ENCODE measurements at places on chromosomes 1 and 21. TPM values are rescaled to one million over a fixed set of nuclear protein-coding genes. Genes with fewer than 3 reads are reported as not detected.
A peak's percentile ranks its signal among the peaks of the same experiment; 100 is the strongest.

COL18A1 gene
- 165 TPM for total RNA-seq

ZNF670 gene
- total RNA-seq, result 5.5 TPM

DNA sequence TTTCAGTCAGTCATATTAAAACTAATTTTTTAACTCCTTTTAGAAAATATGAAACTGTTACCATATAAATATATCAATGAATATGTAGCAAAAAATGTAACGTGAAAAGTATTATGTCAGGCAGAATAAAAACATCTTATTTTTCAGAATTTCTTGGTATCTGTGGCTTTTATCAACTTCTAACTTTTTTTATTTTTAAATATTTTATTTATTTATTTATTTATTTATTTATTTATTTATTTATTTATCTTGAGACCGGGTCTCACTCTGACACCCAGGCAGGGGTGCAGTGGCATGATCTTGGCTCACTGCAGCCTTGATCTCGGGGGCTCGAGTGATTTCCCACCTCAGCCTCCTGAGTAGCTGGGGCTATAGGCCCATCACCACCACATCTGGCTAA, 87.6 kb downstream of the C21orf91 start:
- no peaks in the 10 kb centered on the region for H3K36me3 ChIP-seq
- DNase-seq, result no peak
- H3K27me3 ChIP-seq, result no peaks in the 10 kb centered on the region
- no peak overlapping the region for H3K27ac ChIP-seq
- no peaks in the 10 kb centered on the region for H3K4me1 ChIP-seq

DNA sequence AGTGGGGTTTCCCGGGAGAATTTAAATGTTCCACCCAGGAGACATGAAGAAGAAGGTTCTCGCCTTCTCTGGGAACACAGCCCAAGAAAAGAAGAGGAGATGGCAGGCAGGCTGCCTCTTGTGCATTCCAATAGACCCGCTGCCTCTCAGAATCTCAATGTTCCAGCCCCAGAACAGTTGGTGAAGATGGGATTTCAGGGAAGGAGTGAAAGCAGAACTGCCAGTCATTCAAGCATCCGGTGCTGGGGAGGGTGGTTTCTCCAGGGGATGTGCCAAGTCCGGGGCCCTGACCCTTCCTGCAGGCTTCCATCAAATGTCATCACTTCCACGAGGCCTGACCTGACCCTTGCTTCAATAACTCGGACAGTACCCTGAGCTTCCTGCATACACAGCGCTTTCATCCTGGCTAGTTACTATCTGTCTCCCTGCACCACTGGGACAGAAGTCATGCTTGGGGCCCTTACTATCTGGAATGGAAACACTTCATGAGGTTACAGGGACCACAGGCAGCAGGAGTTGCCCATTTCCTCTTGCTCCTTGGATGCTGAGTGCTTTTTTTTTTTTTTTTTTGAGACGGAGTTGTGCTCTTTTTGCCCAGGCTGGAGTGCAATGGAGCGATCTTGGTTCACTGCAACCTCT, 386.6 kb upstream of the POU3F1 start:
- no peak for DNase-seq
- H3K27ac ChIP-seq, result no peak overlapping the region
- no peaks in the 10 kb centered on the region for H3K27me3 ChIP-seq
- H3K36me3 ChIP-seq, result no peaks in the 10 kb centered on the region

- DNase-seq, result no peak
- no peak overlapping the region for H3K27ac ChIP-seq
- H3K36me3 ChIP-seq, result no peaks in the 10 kb centered on the region
- H3K4me1 ChIP-seq, result peaks cover 3% of the 10 kb centered on the region
- H3K27me3 ChIP-seq, result no peaks in the 10 kb centered on the region
Observed at GRCh38 chr1:1217621-1218523, 3.9 kb upstream of the TNFRSF4 start.

- no peak for DNase-seq
- no peak overlapping the region for H3K27ac ChIP-seq
- H3K4me1 ChIP-seq, result no peaks in the 10 kb centered on the region
- H3K27me3 ChIP-seq, result no peaks in the 10 kb centered on the region
- H3K4me3 ChIP-seq, result no peak overlapping the region
Observed at GRCh38 chr1:56411484-56412180, 167.7 kb downstream of the PLPP3 start.

DNA sequence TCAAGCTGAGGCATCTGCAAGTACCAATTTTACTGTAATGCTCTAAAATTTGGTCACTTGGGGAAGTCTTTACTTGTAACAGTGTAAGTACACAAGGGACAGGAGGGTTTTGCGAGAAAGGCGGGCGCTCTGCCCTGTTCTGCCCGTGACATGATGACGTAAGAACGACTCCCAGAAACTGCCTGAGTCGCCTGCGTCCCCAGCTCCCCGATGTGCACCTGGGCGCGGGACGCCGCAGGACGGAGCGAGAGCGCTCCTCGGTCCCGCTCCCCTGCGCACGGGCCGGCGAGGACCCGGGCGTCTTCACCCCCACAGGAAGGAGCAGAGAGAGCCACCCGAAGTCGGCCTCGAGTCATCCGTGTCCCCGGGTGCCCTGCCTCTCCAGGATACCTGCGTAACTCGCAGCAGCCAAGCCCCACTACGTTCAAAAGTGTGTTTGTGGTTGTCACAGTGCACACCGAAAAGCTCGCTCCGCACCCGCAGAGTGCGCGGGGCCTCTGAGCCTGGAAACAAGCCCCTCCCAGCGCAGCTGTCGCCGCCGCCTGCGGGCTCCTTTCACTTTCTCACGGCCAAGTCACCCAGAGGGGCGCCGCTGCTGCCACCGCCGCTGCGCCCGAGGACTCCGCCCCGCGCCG, 3.3 kb upstream of the ZBTB18 start:
- no peaks in the 10 kb centered on the region for H3K36me3 ChIP-seq
- H3K27ac ChIP-seq, result peak overlapping the region; percentile 98
- no peaks in the 10 kb centered on the region for H3K27me3 ChIP-seq
- H3K4me3 ChIP-seq, result peak overlapping the region; percentile 81
- H3K4me1 ChIP-seq, result peaks cover 33% of the 10 kb centered on the region

- H3K4me1 ChIP-seq, result peaks cover 6% of the 10 kb centered on the region
- DNase-seq, result no peak
Observed at GRCh38 chr1:10644307-10645128, 151.9 kb downstream of the CASZ1 start.

DNA sequence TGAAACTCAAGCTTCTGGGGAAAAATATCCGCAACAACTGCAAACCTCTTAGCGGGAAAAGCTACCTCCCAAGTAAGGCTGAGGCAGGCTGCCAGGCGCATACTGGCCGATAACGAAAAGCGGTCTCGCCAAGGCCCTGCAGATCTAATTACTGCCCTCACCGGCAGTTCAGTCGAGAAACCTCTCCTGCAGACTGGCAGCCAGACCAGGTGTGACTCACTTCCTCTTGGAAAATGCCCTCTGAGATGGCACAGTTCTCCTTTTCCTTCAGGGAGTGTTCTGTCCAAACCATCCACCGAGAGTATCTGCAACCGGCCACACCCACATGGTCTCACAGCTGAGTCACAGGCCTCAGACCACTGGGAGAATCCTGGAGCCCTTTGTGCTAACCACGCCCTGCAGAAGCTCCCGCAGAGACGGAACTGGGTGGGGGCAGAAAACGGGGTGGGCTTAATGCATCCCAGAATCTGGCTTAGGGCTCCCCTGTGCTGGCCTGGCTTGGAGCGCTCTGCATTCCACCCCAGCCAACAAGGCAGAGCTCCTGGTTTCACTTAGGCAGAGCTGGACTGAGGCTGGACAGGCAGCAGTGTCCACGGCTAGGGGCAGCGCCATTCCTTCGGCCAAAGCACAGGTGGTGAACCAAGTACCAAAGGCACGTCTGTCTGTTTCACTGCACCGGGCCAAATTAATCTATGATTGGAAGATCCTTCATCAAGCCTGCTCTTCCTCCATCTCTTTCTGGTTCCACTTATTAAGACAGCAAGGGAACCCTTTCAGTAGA, 1.2 kb downstream of the S100A10 start:
- H3K4me3 ChIP-seq, result peak overlapping the region; percentile 92
- peaks cover 47% of the 10 kb centered on the region for H3K4me1 ChIP-seq
- peak overlapping the region; percentile 84 for H3K27ac ChIP-seq
- peak; percentile 90 for DNase-seq

DNA sequence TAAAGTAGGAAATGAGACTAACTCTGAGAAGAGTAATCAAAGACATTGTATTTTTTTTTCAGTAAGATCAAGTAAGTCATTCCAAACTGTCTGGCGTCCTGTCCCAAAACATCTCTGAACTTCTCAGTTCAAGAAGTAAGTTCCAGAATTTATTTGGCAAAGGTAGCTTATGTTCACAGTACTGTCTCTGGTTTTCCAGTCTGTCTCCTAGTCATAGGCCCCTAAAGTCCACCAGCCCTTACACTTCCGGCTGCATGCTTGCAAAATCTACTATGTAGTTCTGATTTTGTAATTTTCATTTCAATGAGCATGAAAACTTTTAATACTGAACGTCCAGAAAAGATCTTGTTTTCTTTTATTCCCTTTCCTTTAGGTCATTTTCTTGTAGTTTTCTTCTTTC, 61.4 kb upstream of the S1PR1 start:
- no peaks in the 10 kb centered on the region for H3K4me1 ChIP-seq
- H3K27ac ChIP-seq, result no peak overlapping the region
- H3K4me3 ChIP-seq, result no peak overlapping the region
- no peaks in the 10 kb centered on the region for H3K27me3 ChIP-seq
- no peak for DNase-seq
- no peaks in the 10 kb centered on the region for H3K36me3 ChIP-seq

DNA sequence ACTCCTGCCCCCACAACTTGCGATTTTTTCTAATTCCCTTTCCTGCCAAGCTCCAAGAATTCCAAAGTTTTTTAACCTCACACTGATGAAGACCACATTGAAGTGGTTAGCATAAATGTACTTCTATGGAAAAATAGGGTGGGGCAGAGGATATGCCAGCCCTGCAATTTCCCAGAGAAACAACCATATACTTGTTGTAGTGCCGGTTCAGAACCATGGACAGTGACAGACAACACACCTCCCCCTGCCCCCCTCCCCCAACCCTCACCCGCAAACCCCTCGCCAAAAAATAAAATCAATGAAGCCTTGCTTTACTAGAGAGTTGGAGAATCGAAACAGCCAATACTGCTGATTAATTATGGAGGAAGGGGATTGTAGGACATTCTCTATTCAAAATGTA, 109.5 kb upstream of the GRIK3 start:
- peaks cover 7% of the 10 kb centered on the region for H3K4me1 ChIP-seq
- no peak overlapping the region for H3K4me3 ChIP-seq
- no peaks in the 10 kb centered on the region for H3K27me3 ChIP-seq
- no peak for DNase-seq
- no peaks in the 10 kb centered on the region for H3K36me3 ChIP-seq

GRCh38 chr1:9561429-9561828, 22.2 kb downstream of the SLC25A33 start:
- DNase-seq, result peak; percentile 48
- H3K27ac ChIP-seq, result no peak overlapping the region
- H3K27me3 ChIP-seq, result no peaks in the 10 kb centered on the region
- no peaks in the 10 kb centered on the region for H3K36me3 ChIP-seq
- H3K4me3 ChIP-seq, result no peak overlapping the region

DNA sequence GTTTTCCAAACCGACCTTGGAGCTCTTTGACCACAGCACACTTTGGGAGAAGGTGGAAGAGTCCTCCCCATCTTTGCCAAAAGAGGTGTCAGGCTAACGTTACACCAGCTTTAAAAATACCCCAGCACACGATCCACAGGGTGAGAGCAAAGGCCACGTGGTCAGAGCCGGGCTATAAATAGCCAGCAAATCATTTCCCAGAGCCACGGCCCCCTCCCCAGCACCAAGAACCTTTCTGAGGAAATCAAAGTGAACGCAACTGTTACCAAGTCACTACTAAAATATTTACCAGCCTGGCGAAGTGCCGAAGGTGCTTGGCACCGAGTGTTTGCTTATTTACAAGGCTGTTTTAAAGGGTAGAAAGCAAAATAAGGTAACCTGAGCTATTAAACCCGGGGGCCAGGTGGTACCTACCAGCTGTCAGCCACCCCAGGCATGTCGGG, 72.4 kb downstream of the CASZ1 start:
- H3K27ac ChIP-seq, result no peak overlapping the region
- no peaks in the 10 kb centered on the region for H3K27me3 ChIP-seq
- no peak for DNase-seq
- H3K4me3 ChIP-seq, result no peak overlapping the region

GRCh38 chr21:33266050-33266788, at the start of gene IL10RB:
Gene IL10RB, plus strand, starts transcription at chr21:33266367. Its CDS starts 99 bp downstream, at chr21:33266466.
- no peaks in the 10 kb centered on the region for H3K27me3 ChIP-seq
- peak within 1 kb of the TSS; percentile 88 for H3K4me3 ChIP-seq
- H3K4me1 ChIP-seq, result no peaks in the 10 kb centered on the region
- DNase-seq, result peak; percentile 78

SLC30A10 gene
- total RNA-seq, result 2.2 TPM

DNA sequence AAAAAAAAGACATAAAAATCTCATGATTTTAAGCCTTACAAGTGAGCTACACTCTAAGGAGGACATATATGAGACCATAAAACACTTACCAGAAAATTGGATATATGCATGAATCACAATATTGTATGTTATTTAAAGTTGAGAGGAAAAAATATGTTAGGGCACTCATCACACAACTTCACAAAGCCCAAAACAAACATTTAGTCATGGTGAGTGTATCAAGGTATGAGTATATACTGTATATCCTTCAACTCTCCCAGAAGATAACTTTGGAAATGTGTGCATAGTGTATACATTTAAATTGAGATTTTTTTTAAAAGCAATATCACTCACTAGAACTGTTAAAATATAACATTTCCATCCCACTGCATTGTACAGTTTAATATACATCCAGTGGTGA, 259.3 kb downstream of the SRGAP2C start:
- H3K27me3 ChIP-seq, result no peaks in the 10 kb centered on the region
- DNase-seq, result no peak
- no peaks in the 10 kb centered on the region for H3K4me1 ChIP-seq
- H3K36me3 ChIP-seq, result no peaks in the 10 kb centered on the region

DNA sequence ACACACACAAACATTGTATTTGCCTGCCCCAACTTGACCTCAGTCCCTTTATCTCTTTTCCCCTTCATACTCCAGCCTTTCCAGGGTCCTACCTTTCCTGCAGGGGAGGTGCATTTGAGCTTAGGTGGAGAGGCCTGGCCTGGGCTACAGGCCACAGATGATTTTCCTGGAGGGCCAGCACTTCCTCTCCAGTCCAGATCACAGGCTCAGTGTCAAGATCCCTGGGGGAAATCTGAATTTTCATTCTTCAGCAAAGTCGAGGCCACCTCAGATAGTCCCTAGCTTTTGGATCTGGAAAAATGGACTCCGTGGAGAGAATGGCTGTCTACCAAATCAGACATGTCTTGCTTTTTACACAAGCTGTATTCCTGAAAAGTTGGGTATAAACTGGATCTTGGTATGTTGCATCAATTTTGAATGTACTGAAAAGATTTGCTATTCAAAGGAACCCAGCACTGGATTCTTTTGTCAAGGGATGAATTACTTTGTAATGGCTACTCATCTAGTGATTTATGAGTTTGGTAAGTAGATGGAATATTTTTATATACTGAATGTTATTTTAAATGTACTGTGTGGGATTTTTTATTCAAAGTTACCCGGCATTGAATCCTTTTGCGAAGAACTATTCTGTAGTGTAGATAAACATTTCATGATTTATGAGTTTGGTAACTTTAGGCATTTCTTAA, 78.7 kb downstream of the DDR2 start:
- no peak overlapping the region for H3K4me3 ChIP-seq
- H3K27ac ChIP-seq, result no peak overlapping the region
- peaks cover 28% of the 10 kb centered on the region for H3K4me1 ChIP-seq

- no peak overlapping the region for H3K27ac ChIP-seq
- no peaks in the 10 kb centered on the region for H3K4me1 ChIP-seq
- no peak overlapping the region for H3K4me3 ChIP-seq
- no peaks in the 10 kb centered on the region for H3K27me3 ChIP-seq
- DNase-seq, result no peak
- H3K36me3 ChIP-seq, result no peaks in the 10 kb centered on the region
Observed at GRCh38 chr1:242006976-242007375, 8.1 kb upstream of the MAP1LC3C start.

BEND5 gene
- total RNA-seq, result 7.1 TPM
